ENCODE measurements at places on chromosomes 16 and 17.
A peak's percentile ranks its signal among the peaks of the same experiment; 100 is the strongest.

DNA sequence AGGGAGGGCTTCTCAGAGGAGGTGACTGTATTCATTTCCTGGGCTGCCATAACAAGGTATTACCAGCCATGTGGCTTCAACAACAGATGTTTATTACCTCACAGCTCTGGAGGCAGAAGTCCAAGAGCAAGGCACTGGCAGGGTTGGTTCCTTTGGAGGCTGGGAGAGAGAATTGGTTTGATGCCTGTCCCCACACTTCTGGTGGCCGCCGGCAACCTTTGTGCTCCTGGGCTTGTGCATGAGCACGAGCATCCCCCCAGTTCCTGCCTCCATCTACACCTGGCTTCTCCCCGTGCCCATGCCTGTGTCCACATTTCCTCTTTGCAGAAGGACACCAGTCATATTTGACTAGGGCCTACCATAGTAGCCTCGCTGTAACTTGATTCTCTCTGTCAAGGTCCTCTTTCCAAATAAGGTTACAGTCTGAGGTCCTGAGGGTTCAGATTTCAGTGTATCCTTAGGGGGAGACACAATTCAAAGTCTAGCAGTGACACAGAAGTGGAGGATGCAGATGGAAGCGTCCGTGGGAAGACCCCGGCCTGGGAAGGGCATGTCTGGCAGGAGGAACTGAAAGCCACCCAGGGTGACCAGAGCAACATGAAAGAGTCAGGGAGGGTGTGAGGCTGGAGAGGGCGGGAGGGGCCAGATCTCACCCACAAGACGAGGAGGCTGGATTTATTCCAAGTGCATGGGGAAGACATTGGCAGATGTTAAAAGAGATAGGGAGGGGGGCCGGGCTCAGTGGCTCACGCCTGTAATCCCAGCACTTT, 188.2 kb upstream of the HSBP1 start:
- no peak for DNase-seq

GRCh38 chr17:27415120-27415795, 41.0 kb upstream of the KSR1 start:
- no peak for DNase-seq

DNA sequence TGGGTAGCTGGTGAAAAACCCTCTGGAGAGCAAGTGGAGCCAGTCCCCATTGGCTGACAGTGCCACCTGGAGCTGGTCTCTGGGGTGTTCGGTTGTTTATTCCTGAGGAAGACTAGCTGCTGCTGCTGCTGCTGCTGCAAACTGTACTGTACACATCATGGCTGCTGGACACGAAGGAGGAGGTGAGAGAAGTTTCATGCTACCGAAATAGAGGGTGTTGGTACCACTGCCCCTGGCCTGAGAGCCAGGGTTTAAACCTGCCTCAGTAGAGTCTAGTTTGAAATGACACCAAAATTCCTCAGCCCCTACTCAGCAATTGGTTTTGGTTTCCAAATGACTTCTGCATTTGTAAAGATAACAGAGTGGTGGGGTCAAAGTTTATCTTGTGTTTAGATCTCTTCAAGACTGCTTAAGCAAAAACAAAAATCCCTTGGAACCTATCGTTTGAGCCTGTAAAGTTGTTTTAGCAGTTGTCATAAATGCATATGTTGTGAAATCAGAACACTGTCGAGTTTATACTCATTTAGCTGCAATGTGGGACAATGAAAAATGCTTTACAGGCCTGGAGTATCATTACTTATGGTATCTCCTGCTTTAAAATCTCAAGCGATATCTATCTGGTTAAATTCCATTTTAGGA, 40.8 kb downstream of the CYB5B start:
- DNase-seq, result peak; percentile 26

DNA sequence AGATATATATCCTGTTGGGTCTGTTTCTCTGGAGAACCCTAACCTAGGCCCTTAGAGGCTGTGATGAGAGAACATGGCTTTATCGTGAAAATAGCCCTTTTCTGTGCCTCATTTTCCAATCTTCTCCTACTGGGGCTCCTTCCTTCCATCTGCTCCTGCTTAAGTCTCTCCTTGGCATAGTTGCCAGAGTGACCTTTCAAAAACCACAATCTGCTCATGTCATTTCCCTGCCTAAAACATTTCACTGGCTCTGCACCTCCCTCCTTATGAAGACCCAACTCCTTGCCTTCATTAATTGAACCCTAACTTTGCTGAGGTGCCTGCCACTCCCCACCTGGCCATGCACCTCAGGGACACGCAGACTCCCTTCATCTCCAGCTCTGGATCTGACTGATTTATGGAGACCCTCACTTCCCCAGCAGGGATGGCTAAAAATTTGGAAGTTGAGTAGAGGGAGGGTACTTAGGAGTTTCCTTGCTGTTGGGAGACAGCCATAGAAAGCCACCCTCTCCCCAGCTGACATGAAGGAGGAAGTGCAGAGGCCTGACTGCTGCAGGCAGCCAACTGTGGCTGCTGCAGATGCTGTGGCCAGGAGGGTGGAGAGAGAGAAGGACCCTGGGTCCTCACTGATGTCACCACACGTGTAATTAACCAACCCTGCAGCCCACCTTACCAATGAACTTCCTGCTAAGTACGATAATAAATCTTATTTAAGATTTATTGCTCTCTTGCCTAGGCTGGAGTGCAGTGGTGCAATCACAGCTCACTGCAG, 6.3 kb upstream of the GGA2 start:
- DNase-seq, result no peak

DNA sequence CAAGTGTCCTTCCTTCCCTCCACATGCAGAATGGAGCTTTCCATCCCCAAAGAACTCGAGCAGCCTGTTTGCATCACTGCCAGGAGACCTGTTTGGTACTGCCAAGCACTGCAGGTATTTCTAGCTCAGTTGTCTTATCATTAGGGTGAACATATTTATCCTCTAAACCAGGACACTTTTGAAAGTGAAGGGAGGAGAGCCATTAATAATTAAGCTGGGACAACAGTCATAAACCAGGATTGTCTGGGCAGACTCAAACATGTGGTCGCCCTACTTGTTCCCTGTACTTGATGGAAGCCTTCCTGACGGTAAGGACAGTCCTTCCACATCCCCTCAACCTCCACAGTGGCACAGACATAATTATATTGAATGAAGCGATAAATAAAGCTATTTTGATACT, 67.4 kb downstream of the PRKCA start:
- no peak for DNase-seq

DNA sequence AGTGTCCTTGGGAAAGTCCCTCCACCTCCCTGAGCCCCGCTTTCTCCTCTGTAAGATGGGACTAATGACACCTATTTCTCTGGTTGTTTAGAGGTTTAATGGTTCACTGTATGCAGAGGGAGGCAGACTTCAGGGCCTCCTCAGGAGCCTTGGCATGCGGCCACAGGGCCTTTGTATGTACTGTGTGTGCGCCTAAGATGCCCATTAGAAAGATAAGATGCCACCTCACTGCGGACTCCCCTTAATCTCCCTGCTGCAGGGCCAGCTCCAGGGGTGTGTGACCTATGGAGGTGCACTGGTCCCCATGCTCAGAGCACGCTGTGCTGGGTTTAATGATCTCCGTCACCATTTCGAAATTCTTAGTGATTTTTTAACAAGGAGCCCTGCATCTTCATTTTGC, 59.3 kb downstream of the TMEM235 start:
- DNase-seq, result no peak

DNA sequence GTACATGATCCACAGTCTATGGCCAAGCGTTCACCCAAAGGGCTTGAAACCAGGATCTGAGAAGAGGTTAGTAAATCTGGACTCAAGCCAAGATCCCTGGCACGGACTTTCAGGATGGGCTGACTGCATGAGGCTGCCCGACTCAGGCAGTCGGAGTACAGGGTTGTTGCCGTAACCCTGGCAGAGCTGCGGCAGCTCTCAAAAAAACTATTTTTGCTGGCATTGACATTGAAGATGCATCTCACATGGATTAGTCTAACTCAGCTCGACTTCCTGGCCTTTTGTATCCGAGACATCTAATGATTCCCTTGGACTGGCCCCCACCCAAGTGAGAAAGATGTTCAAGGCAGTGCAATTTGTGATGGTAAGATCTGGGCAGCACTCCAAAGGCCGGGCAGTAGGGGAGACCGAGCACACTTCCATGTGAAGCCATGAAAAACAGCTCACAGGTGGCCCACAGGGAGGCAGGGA, 6.2 kb downstream of the SLC47A1 start:
- no peak for DNase-seq

DNA sequence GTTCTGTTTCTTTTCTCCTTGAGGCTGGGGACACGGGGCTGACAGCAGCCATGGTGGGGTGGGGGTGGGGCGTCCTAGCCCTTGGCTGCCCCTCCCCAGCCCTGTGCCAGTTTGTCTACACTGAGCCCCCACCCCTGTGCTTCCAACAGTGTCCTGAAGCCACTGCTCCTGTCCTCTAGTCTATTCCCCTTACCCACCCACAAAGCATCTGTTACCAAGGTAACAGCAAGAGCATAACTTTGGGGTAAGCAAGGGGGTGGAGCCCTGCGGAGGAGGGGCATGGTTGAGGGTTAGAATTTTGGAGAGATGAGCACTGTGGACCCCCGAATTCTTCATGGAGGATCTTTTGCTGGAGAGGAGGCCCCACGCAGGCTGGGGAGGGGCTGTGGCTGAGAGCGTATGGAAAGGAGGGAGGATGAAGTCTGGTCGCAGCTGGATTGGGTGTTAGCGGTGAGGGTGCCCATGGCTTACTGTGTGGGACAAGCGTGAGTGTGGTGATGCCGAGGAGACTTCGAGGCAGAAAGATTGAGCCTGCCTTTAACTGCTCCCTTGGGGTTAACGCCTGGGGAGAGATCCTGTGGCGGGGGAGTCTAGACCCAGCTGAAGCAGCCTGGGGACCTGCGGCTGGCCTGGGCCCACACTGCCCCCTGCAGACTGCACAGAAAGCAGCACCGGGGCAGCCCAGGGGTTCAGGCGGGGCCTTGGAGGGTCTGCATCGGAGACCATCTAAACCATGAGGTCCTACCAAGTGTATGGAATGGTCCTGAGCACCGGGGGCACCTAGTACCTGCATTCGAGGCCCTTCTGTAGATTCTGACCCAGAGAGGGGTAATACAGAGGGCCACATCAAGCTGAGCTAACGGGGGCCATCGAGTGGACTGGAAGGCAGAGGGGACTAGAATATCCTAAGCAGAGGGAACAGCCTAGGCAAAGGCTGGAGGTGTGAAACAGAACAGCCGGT, 6.1 kb upstream of the STAC2 start:
- DNase-seq, result peak; percentile 26

- DNase-seq, result no peak
These were observed at the start of gene MT1G for GRCh38 chr16:56667581-56668571. MT1G (minus strand) TSS chr16:56668065; CDS start chr16:56667993, 72 bp downstream.

DNA sequence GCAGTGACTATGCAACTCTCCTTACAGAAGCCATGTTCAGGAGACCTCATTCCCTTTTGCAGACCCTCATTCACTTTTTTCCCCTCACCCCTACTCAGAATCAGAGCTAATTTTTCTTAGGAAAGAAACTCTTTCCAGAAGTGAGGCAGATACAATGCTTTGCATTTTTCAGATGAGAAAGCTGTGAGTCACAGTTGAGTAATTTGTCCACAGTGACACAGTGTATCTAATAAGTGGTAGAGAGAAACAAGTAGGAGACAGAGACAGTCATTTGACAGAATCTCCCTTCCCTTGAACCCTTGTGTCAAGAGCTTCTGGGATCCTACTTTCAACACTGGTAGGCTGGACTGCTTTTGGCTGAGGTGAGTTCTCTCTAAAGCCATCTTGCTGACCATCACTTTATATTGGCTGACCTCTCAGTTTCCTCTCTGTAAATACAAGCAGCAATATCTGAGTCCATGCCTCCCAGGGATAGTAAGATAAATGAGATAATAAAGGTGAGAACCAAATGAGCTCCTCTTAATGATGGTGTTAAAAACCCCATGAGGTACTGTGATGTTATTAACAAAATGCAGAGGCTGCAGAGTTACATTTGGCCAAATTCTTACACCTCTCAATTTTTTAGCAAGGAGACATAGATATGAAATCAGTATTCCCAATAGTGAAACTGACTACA, 130.8 kb downstream of the CA10 start:
- DNase-seq, result no peak

GRCh38 chr16:9578459-9578858, 487.0 kb downstream of the HAPSTR1 start:
- DNase-seq, result no peak

DNA sequence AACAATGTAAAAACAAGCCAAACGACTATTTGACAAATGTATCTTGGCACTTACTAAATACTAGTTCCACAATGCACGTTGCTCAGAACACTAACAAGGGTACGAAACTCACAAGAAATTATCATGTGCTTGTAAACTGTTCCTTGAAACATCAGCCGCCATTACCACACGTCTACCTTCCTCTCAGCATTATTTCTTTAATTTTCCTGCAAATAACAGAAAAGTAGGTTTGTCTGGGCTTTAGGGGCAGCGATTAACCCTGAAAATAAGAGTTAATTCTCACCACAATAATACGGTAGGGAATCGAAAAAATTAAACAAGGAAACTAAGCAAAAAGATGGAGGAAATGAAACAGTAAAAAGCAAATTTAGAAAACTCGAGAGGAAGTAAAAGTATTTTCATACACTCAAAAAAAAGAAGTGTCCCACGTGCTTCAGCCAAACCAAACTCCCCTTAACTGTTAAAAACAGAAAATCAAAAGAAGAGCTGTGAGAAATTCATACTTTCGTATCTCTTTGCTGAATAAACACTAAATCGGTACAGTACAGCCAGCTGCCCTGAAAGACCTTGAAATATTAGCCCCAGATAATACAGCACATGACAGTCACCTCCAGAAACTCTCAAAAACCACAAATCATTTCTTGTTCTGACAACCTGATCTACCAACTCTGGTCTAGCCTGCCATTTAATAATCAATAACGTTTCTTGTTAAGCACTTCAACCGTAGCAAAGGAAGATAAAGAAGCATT, 1.2 kb downstream of the ARHGAP17 start:
- peak; percentile 22 for DNase-seq

DNA sequence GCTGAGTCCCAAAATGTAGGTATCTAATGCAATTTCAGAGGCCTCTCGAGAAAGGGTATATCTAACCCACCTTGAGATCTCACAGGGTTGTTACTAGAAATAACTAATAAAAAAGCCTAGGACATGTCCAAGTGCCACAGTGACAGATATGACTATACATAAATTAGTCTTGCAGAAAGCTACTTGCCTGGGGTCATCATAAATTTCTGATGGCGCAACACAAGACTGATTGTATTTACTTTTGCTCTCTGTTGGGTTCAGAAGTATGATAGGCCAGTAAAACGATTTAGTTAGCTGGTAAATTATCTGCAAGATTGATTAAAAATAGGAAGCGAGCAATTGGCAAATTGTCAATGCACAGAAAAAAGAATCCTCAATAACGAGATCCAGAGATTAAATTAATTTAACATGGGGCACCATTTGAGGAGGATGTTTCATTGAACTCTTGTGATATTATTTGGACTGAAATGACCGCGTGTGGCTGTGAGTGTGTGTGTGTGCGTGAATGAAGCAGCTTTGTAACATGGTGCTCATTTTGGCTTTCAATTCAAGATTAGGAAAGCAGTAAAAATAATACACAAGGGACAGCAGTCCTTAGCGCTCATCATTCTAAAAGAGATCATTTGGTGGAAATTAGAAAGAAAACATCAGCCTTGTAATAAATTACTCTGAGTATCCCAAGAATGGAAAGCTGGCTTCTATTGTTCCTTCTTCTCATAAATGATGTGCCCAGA, 157.4 kb upstream of the ZFHX3 start:
- no peak for DNase-seq

Measured in endothelial cell of umbilical vein (primary cell).